Substantia nigra (tissue), 51 donors: ENCODE measurements at places on chromosomes 11 and 22.

DNA sequence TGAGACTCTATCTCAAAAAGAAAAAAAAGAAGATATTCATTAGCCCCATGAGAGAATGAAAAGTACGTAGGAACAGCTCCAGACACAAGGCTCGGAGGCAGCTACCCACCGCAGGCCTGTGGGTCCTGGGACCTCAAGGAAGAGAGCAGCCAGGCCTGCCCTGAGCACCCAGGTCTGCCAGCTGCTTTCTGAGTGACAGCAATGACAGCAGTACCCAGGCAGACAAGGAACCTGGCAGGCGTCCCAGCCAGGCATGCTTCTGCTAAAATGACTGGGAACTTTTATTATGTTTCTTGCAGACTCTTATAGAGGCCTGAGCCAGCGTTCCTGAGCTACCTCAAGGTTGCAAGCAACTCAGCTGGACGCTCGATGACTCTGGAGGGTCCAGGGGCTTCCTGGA, 31.6 kb downstream of the CPT1A start:
- DNase-seq, result no peak

DNA sequence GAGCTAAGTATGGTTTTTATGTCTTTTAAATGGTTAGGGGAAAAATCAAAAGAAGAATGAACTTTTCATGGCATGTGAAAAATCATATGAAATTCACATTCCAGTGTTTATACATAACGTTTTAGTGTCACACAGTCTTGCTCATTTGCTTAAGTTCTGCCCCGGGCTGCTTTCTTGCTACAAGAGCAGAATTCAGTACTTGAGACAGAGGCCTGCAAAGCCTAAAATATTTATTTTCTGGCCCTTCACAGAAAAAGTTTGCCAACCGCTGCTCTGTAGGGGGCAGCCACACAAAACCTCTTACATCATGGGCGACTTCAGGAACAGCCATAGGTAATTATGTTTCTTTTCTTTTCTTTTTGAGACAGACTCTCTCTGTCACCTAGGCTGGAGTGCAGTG, 1.0 kb upstream of the ATG2A start:
- no peak for DNase-seq

GRCh38 chr11:61526956-61527731, 18.6 kb downstream of the LRRC10B start:
- no peak for DNase-seq

DNA sequence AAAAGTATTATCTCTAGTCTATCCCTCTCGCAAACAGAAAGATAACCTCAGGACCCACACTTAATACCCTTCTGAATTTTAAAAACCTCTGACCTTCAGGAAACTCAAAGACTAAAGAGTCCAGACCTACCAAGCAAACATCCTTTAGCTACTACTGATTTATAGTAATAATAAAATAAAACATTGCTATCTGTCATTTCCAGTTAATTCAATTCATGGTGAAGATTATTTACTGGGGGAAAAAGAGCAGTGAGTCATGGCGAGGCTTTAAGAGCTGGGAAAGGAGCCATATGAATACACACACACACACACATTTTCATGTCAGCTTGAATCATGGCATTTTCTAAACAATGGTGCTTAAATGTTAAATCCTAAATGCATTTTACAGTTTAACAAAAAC, 87.1 kb downstream of the FAM76B start:
- DNase-seq, result no peak
